ENCODE measurements at places on chromosomes 12 and 14.
A peak's percentile ranks its signal among the peaks of the same experiment; 100 is the strongest.

- DNase-seq, result no peak
Observed at GRCh38 chr12:110352401-110352800, 51.1 kb downstream of the ANAPC7 start.

DNA sequence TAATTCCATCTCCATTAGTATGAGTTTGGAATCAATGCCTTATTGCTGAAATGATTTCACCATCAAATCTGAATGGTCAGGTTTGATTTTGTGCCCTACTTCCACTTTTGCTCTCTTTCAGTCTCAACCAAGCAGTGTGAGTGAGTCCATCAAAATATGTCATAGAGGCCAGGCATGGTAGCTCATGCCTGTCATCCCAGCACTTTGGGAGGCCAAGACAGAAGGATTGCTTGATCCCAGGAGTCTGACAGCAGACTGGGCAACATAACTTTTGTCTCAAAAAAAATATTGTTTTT is 22.0 kb upstream of the HSP90B1 start:
- DNase-seq, result no peak

- no peak for DNase-seq
Observed at GRCh38 chr12:82838131-82838551, 151.4 kb downstream of the TMTC2 start.

- no peak for DNase-seq
Observed at GRCh38 chr12:75581515-75581914, 70.1 kb upstream of the KRR1 start.

- DNase-seq, result no peak
Observed at GRCh38 chr14:38745861-38746260, 357.2 kb downstream of the SEC23A start.

DNA sequence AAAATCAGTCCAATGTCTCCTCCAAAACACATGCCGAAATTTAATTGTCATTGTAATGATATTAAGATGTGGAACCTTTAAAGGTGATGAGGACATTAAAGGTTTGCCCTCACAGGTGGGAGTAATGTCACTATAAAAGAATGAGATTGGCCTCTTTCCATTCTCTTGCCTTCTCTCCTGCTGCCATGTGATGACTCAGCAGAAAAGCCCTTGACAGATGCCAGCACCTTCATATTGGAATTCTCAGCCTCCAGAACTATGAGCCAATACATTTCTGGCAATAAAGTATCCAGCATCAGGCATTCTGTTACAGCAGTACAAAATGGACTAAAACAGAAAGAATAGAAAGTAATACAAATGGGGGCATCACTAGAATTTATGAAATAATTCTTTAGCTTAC is 609.7 kb downstream of the SLC16A7 start:
- DNase-seq, result peak; percentile 76

DNA sequence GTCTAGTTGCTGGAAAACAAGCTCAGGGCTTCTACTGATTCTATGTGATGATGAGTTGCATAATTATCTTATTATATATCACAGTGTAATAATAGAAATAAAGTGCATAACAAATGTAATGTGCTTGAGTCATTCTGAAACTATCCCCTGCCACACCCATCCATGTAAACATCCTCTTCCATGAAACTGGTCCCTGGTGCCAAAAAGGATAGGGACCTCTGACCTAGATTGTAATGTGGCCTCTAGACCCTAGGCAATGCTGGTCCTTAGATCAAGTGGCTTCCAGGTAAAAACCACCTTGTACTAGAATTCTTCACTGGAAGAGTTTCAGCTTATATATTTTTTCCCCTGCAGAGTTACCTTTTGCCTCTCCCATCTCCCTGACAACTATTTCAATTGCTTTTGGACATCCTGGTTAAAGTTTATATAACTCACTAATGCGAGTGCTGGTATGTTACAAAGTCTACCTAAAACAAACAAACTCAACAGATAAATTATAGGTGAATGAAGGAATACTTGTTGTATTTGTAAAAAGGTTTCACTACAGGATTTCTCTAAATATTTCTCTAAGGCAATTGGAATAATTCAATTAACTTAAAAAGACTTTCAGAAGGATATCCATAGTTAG is 462.5 kb downstream of the NAV3 start:
- peak; percentile 41 for DNase-seq

- DNase-seq, result no peak
Observed at GRCh38 chr12:40142001-40142744, 36.3 kb upstream of the SLC2A13 start.

Measured in AG10803 (cell line).